ENCODE measurements at places on chromosomes 12 and 14.

GRCh38 chr14:51643140-51643539, 8.6 kb upstream of the FRMD6 start:
- DNase-seq: no peak

DNA sequence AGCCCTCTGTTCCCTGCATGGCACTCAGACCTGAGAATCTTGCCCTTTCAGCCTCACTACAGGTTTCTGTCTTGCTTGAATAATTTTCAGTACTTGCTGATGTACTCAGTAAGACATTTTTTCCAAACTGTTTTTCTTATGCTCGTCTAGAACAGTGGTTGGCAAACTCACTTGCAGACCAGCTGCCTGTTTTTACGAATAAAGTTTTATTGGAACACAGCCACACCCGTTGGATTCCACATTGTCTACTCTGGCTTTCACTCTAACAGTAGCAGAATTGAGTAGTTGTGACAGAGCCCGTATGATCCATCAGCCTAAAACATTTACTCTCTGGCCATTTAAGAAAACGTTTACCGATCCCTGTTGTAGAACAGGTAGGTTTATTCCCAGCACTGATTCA, 72.8 kb downstream of the FOXN4 start:
- DNase-seq: no peak

DNA sequence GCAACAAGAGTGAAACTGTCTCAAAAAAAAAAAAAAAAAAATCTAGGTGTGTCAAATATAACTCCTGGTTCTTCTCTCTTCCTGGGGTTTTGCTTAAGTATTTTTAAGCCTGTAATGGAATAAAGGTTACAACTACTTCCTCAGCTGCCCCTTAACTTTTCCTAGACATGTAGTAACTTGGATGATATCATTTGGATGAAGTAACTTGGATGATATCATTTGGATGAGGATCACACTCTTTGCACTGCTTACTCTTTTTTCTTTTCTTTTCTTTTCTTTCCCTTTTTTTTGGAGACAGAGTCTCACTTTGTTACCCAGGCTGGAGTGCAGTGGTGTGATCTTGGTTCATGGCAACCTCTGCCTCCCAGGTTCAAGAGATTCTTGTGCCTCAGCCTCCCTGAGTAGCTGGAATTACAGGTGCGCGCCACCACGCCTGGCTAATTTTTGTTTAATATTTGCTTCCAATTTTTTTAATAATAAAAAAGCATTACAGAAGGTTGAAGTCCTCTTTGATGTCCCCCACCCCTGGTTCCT, 775 bp upstream of the FAM186A start:
- DNase-seq: no peak

DNA sequence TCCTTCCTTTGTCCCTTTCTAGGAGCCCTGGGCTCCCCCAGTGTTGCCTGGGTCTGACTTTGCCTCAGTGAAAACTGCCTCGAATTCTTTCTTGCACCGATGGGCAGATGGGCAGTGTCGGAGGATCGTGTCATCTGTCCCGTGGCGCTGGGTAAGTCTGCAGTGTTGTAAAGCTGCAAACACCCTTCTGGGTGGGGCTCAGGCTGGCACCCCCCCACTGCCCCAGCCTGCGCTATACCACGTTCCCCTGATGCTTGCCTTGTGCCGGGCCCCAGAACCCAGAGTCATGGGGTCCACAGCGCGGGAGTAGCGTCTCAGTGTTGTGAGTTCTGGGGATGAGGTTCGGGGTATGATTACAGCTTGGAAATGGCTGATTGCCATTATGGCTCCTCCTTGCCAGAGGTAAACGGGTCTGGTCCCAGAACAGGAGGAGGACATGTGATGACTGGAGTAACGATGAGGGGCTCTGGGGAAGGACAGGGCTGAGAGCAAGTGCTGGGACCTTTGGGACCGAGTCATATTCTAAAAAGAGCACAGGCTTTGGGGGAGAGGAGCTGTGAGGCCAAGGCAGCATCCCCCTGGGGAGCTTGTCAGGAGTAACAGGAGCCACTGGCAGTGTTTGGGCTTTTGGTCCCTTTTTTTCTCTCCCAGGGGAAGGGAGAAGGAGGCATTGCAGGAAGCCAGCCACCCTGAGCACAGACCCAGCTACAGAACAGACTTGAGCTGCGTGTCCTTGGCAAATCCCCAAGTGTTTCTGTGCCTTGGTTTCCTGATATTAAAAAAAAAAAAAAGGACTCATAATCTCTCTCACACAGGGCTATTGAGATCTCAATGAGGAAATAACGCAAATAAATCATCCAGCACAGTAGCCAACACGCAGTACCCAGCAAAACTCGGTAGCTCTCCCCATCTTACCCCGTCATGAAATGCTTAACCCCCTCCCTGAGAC, 4.3 kb downstream of the RTL1 start:
- peak; percentile 25 for DNase-seq

- peak; percentile 54 for DNase-seq
These were observed at the start of gene PLEKHD1 for GRCh38 chr14:69484444-69485314. Gene PLEKHD1, plus strand, starts transcription at chr14:69484728. Its CDS starts 238 bp downstream, at chr14:69484966.

GRCh38 chr14:82755923-82756322, 1222.3 kb upstream of the SEL1L start:
- DNase-seq: no peak

DNA sequence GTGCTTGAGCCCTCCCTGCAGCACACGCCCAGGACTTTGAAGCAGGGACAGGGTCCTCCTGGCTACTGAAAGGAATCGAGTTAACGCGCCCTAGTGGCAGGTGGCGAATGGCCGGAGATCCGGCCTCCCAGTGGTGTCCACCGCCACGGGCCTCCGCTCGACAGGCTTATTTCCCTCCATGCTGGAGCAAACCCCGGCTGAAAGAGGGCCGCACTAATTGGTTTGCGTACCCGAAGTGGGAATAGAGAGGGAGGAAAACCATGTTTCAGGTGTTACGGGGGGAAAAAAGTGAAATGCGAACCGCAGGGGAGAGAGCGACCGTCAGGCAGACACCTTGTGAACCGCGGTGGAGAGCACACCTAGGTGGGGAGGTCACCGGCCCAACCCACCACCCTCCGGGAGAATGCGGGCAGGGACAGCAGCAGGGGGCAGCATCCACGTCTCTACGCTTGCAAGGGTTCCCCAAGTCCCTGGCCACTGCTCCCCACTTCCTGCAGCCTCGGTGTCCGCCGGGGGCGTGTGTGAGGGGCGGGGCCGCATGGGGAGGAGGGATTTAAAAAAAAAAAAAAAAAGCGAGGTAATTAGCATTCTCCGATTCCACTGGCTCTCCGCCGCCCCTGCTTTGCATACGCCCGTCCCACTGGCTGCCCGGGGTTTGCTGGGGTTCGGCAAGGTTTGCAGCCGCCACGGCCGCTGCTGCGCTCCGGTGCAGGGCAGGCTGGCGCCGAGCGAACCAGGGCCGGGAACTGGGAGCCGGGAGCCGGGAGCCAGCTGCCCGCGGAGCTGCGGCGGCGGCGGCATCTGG, 224.6 kb upstream of the CRY1 start:
- DNase-seq: peak; percentile 82
